Sigmoid colon (tissue), 7 donors: ENCODE measurements at places on chromosomes 2 and 18. TPM values are rescaled to one million over a fixed set of nuclear protein-coding genes. Genes with fewer than 3 reads are reported as not detected.

DNA sequence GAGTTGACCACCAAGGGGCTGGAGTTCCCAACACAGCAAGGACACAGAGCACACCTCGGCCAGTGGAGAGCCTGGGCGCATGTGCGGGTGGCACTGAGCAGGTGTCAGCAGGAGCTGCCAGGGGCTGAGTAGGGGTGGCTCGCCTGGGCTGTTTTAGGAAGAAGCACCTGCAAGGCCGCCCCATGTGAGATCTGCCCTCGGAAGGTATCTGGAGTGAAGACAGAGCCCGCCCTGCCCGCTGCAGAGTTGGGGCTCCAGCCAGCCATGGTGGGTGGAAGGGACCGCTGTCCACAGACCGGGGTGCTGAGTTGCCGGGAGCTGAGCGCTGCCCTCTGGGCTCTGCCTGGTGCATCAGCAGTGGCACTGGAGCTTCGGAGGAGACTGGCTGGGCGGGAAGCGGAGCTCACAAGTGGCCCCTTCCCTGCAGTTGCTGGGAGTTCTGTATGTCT, 35.2 kb downstream of the MTERF4 start:
- DNase-seq: peak; percentile 64

DNA sequence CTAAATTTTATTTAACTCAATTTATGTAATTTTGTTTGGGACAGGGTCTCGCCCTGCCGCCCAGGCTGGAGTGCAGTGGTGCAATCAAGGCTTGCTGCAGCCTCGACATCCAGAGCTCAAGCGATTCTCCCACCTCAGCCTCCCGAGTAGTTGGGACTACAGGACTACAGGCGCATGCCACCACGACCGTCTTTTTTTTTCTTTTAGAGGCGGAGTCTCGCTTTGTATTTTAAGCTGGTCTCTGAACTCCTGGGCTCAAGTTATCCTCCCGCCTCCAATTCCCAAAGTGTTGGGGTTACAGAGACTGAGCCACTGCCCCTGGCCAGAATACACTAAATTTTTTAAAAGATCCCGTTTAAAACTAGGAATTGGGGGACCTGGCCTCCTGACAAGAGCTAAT, 18.5 kb downstream of the WNT10A start:
- no peak for DNase-seq

Gene SEPTIN10
- 178 TPM for total RNA-seq

Gene LAMA3
- total RNA-seq: 10.3 TPM

Gene BMP10
- total RNA-seq: not detected

DNA sequence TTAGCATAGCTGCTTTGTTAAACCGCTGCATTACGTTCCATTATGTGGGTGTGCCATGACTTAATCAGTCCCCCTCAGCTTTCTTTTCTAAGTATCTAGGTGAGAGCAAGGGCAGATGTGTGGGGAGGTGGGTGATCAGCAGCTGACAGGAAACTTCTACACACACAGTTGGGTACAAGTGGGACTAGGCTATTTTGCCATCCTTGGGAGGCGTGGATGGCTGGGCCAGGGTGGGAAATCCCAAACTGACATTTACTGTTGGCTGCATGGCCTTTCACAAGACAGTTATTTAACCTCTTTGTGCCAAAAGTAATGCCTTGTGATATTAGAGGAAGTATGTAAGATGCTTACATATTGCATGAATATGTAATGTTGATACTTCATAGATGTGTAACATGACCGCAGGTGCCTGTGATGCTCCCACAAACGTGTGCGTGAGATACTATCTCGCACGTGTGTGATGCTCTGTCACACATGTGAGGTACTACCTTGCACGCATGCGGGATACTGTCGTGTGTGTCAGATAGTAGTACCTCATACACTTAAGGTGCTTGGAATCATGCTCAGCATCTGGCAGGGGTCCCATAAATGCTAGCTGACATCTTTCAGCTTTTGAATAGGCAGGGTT, 314.5 kb downstream of the PRKCE start:
- DNase-seq: peak; percentile 27

GRCh38 chr2:12429779-12430406, 286.8 kb upstream of the TRIB2 start:
- DNase-seq: no peak

DNA sequence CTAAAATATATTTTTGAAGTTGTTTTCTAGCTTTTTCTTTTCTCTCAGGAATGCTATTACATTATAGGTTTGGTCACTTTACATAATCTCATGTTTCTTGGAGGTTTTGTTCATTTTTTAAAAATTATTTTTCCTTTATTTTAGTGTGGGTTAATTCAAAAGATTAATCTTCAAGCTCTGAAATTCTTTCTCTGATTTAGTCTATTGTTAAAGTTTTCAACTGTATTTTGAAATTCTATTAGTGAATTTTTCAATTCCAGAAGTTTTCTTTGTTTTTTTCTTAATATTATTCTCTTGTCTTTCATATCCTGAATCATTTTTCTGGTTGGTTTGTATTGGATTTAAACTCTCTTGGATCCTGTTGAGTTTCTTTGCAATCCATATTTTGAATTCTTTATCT, 80.4 kb downstream of the MSTN start:
- DNase-seq: no peak

- DNase-seq: no peak
These were observed 320.0 kb upstream of the TRIB2 start for GRCh38 chr2:12396699-12397098.

DNA sequence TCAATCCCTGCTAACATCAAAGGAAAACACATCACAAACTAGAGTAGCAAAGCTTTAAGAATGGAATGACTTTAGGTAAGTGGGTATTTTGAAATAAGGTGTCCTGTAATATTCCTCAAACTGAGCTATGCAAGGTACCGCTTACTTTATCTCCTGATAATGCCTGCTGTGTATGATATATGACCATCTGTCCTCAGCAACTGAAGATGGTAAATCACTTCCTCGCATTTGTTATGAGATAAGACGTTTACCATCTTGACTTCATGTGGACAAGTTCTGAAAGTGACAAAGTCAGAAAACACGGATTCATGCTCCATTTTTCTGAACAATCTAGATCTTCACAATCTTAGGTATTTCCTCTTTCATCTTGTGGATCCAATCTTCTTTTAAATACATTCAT, 49.3 kb upstream of the PTPRM start:
- DNase-seq: no peak

GRCh38 chr2:97936199-97936598, 59.5 kb downstream of the TMEM131 start:
- no peak for DNase-seq

DNA sequence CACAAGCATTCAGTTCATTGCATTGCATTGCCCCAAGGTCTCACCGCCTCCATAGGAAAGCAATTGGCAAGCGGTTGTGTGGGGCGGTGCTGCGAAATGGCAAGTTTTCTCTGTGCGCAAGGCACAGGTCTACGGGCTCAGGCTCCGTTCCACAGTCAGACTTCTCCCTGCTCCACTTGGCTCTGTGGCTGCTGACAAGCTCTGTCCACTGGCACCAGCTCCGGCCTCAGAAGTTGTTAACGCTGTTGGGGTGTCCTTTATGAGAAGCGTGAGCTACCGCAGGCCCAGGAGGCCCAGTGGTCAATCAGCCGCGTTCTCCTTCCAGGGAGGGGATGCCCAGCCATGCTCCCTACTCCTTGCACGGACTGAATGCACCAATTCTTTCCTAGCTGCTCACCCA, 87.0 kb upstream of the GATA6 start:
- DNase-seq: no peak

Gene FAM110C
- 0.16 TPM for total RNA-seq

DNA sequence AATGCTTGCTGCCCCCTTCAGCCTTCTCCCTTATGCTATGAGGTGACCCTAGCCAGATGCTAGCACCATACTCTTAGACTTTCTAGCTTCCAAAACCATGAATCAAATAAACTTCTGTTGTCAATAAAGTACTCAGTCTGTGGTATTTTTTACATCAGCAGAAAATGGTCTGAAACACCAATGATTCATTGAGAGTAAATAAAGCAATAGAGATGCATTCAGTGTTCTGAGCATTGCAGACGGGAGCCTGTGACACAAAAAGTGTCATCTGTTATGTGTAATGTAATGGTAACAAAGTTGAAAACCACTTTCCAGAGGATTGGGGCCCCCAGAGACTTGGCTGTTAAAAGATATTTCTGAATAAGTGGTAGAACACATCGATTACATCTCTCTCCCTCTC, 758.0 kb upstream of the NRXN1 start:
- no peak for DNase-seq

GRCh38 chr18:77380695-77381094, 131.0 kb downstream of the GALR1 start:
- no peak for DNase-seq

DNA sequence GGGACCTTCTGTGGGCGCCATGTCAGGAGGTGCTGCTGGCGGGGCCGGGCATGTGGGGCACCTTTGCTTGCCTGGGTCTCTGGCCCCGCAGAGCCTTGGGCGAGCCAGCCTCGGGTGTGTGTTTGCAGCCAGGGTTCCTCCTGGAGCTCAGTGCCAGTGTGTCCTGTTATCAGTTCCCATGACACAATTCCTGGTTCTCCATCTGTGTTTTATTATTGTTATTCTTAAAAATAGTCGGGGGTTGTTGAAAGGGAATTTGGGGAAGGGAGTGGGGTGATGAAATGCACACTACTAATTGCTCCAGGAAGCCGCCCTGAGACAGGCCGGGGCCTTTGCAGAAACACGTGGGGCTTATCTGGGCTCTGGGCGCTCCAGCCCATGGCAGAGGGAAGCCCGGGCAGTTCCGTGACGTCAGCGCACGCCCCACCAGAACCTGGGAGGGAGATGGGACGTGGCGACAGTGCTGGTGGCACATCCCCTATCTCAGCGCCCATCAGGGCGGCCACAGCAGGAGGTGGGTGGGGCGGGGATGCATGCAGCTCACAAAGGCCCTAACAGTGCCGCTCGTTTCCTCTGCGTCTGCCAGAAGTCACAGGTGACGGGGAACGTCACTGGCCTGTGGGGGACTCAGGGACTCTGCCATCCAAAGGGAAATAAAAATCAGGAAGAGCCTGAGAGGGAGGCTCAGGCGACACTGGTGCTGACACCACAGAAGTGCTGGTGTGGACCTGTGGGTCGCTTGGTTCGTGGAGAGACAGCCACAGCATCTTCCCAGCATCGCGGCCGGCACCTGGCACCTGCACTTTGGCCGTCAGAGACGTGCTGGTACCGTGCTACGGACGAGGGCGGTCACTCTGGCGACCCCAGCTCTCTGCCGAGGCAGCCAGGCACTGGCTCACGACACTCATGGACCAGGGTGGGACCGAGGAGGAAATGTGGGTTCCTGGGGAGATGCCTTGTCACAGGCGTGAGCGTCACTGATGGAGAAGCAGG, 131.0 kb downstream of the NFATC1 start:
- peak; percentile 79 for DNase-seq

Gene DNAJC5G
- total RNA-seq: not detected

DNA sequence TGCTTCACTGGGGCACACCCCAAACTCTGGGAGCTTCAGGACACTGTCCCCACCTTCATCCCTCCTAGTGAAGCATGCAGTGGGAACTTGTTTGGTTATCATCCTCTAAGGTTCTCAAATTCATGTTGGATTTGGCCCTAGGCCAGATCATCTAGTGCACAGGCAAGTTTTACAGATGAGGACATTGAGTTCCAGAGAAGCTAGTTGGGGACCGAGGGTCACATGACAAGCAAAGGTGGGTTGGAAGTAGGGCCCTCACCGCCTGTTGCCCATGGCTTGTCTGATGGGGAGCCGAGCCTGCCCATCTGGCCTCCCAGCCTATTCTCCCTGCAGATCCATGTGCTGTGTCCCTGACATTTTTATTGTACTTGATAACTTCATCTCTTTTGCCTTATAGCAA, 2.8 kb downstream of the PRKCE start:
- DNase-seq: no peak

DNA sequence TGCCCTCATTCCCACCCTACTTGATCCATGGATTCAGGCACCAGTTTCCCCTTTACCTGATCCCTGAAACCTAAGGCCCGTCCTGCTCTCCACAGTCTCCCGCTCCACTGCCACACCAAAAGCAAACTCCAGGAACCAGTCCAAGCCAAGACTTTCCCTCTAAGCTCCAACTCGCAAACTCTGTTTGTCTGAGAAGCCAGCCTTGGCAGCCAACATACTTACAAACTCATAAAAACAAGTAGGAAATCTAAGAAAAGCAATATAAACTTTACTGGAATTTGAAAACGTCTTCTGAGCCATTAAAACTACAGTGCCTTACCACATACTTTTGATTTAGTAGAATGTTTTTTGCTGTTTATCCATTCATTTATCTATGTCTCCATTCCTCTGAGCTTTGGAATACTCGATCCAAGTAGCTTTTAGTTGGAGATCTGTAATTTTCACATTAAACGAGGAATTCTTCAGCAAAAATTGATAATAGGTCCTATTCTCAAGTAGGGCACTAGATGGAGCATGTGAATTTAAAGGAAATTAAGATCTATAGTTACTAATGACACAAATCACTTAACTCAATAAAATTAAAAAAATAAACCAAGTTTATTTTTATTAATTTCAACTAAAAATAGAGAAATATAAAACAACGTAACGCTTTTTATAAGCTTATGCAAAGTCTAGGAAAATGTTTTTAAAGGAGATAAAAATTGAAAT, 199.7 kb downstream of the MYO3B start:
- no peak for DNase-seq

GRCh38 chr2:79824086-79824786, 311.4 kb downstream of the CTNNA2 start:
- no peak for DNase-seq

- no peak for DNase-seq
These were observed 121.6 kb downstream of the ARL4C start for GRCh38 chr2:234375176-234375880.

- DNase-seq: no peak
These were observed 15.9 kb downstream of the GTF3C3 start for GRCh38 chr2:196783431-196784094.

Gene ACTG2
- total RNA-seq: 5,559 TPM

GRCh38 chr2:34578641-34579040, 979.5 kb upstream of the FAM98A start:
- no peak for DNase-seq
